Activated CD8-positive, alpha-beta memory T cell treated with anti-CD3 and anti-CD28 coated beads for 4 hours (primary cell): ENCODE measurements at places on chromosomes 2 and 18.

- DNase-seq = no peak
Observed at GRCh38 chr2:2824588-2824987, 493.5 kb upstream of the MYT1L start.

DNA sequence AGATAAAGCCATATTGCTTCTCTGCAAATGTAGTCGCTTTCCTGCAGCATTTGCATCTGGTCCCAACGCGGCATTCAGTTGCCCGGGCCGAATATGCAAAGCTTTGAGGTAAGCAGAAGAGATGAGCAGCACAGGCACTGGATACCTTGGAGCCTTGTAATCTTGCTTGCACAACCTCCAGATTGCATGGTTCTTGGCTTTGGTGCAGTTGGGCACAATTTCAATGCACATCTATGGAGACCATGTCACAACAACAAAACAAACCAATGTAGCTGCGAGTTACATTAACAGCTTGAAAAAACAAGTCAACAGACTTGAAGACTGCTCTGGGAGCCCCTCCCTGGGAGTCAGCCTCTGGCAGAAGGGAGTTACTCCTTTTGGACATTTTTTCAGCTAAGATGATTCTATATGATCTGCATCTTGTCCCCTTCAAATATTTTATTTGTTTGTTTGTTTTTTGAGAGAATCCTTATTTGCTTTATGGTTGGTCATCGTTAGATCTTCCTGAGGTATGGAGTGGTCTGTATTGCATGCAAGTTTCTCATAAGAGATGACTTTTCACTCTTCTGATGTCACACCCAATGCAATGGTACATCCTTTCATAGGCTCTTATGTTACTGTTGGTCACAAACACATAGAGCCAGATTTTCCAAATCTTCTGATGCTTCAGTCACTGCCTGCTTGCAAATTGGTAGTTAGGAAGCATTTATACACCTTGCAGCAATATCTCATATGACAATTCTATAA, 113.5 kb downstream of the EFEMP1 start:
- DNase-seq = no peak

GRCh38 chr18:3540805-3541548, 91.0 kb downstream of the TGIF1 start:
- no peak for DNase-seq

DNA sequence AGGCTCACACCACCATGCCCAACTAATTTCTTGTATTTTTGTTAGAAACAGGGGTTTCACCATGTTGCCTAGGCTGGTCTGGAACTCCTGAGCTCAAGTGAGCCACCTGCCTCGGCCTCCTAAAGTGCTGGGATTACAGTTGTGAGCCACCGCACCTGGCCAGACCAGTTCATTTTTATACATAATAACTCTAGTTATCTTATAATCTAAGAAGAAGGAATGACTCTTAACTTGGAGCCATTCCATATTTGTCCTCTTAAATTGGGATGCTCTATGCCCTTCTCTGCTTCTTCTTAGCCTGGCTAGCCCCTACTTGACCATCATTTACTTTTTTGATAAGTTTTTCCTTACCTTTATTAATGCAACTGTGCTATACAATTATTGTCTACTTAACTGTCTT, 2.9 kb downstream of the RBM44 start:
- DNase-seq = no peak

DNA sequence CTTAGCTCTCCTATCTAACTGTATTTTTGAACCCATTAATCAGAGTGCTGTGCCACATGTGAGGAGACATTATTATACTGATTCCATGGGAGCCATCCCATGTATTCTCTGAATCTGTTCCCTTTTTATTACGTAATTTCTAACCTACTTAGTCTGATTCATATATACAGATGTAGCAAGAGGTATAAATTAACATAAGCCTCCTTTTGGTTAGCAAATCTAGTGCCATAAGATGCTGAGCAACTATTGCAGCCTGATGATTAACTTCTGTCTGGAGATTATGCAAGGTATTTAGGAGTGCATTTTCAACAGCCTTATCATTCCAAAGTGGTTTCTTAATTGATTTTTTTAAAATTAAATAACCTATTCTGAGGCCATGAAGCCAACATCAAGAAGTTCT, 114.1 kb upstream of the MSH2 start:
- DNase-seq = no peak
